ENCODE measurements at places on chromosomes 2 and 18.

GRCh38 chr18:6757931-6758330 is 28.4 kb downstream of the ARHGAP28 start:
- no peak for DNase-seq

DNA sequence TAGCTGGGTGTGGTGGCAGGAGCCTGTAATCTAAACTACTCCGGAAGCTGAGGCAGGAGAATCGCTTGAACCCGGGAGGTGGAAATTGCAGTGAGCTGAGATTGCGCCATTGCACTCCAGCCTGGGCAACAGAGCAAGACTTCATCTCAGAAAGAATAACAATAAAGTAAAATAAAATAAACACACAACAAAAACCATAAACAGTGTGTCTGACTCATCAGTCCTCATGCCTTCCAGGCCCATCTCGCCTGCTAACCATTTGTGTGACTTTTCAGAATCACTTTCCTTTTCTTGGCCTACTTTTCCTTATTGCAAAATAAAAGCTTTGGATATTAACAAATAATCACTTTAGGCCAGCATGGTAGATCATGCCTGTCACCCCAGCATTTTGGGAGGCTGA is 42.0 kb upstream of the ASXL2 start:
- no peak for DNase-seq

DNA sequence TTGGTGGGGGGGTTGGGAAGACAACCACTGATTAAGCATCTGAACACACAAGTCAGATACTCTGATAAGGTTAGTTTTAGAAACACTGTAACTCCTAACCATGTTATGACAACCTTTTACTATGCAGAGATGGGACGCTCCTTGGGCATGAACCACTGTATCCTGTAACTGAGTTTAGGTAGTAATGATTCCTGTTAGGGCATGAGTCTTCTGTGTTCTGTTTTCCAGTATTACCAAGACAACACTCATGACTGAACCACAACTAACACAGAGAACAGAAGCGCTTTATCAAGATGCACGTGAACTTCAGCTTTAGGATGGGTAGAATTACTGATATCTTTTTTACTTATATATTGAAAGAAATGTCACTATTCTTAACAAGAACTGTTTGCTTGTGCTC is 14.1 kb upstream of the CREB1 start:
- DNase-seq: no peak

DNA sequence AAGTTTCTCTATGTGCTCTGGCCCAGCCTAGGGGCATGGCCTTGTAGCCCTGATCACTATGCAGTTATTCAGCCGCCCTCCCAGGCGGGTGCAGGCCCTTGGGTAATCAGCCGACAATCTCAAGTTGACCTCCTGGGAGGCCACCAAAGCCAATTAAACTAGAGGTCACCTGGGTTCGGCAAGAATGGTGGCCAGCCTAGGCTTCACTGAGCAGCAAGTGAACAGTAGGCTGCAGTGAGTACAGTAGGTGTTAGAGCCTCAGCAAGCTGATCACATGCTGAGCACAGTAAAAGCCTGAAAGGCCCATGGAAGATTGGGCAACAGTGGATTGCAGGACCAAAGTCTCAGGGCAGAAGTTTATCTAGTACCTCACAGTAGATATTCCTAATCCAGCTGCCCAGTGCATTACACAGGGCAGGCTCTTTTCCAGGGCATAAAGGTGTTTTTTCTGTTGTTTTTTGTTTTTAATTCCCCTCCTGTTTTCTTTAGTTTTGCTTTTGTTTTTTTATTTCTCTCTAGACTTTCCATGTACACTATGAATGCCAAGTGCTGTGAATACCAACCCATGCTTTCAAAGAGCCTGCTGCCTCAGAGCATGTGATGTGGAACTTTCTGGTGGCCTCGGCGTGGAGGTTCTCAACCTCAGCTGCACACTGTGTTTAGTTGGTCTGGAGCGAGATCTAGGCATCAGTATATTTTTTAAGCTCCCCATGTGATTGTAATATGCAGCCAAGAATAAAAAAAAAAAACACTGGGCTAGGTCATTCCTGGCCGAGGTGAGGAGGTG is 55.9 kb upstream of the ATL2 start:
- no peak for DNase-seq

DNA sequence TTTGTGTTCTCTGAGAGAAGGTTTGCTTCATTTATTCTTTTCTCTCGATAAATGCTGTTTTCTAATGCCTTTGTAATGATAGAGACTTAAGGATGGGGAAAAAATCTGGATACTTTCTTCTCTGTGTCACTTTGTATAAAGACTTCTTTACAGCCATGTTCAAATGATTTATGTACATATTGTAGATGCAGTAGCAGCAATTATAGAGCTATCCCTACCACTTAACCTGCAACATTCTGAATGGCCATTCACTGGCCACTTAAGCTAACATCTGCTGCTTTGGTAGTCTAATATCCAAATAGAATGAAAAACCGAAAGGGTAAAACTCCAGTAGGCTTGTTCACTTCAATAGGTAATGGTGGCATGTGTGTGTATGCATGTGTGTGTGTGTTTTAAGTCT is 97.8 kb downstream of the CSRNP3 start:
- DNase-seq: peak; percentile 67

- DNase-seq: no peak
These were observed 3.3 kb downstream of the ITGA6 start for GRCh38 chr2:172430678-172431077.

GRCh38 chr2:160878618-160879017 is 281.6 kb upstream of the TANK start:
- DNase-seq: no peak

GRCh38 chr2:166803373-166804000 is 84.8 kb upstream of the XIRP2 start:
- DNase-seq: no peak

GRCh38 chr2:177554365-177554764 is 161.8 kb downstream of the AGPS start:
- no peak for DNase-seq

DNA sequence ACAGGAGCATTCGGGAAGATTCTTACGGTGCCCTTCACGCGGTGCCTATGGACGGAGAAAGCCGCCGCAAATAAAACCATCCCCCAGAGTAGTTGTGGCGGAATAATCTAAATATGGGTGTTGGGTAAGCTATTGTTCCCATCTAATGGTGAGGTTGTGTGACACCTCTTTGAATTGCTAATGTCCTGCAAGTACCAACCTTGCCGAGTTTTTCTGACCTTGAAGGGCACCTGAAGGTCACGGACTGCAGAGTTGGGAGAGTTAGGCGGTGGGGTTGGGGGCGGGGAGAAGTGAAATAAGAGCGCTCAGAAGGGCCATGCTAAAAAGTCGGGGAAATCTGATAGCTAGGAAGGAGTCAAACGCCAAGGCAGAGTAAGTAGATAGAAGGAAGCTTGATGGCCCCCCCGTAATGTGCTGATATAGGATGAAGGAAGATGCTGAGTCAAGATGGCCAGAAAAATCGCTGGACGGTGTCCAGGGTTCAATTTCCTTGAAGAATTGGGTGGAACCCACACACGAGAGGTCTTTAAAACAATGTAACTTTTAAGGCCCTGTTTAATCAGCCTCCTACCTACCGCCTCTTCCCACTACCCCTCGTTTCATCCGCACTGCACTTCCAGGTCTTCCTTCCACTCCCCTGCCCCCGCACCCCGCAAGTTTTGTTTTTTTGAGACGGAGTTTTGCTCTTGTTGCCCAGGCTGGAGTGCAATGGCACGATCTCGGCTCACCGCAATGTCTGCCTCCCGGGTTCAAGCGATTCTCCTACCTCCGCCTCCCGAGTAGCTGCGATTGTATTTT is 600 bp downstream of the KATNAL2 start:
- DNase-seq: no peak

GRCh38 chr2:81903534-81903933 is 1599.0 kb upstream of the LRRTM1 start:
- DNase-seq: no peak

DNA sequence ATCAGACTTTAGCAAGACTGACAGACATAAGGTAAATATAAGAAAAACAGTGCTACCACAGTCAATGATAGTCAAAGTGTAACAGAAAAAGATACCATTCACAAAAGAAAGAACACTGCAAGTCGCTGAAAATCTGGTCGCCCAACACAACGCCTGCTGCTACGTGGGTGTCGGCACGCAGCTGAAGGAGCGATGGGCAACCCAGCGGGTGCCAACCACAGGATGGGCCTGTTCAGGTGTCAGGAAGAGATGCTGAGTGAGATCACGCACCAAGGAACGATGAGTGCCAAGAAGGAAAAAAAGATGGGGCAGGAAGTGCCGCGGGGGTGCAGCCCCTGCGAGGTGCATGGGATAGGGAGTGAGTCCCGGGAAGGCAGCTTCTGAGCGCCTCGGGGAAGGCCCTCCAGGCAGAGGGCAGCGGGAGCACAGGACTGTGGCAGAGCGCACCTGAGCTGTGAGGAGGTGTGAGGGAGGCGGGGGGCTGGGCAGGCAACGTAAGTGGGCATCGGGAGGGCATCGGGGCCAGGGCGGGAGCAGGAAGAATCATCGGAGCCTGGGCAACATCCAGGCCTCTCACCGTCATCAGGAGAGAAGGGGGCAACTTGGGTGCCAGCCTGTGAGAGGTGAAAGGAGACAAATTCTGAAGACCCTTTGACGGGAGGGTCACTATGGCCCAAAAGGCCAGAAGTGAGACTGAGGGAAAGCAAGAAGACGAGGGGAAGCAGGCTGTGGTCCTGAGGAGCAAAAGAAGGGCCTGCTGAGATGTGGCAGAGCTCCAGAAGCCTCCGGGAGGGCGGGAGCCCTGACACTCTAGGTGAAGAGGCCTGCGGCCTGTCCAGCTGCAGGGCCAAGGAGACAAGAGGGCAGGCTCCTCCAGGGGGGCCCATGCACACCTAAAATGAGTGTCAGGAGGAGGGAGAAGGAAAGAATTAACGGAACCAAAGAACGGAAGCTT is 14.8 kb upstream of the MTERF4 start:
- DNase-seq: no peak

DNA sequence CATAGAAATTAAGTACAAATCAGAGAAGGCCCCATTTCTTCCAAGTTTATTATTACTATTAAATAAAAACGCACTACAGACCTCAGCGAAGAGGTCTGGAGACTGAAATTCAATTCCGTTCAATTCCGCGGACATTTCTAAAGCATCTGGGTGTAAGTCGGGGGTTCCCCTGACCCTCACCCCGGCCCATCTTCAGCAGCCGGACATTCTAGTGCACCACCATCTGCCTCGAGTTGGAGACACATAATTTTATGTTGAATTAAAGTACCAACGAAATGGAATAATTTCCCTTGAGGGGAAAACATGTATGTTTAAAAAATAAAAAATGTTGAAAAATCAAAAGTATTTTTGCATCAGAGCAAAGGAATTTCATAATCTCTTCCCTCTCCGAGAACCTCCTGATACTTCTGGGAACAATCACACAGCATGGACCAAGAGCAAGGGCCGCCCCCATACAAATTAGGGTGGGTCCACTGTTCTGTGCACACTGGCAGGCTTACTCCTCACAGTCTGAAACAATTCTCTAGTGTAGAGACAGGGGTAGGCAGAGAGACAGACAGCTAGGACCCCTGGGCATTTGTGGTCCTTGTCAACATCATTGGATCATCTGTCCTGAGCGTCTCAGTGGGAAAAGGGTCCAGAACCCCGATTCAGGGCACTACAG is 29.3 kb downstream of the MBP start:
- no peak for DNase-seq

- no peak for DNase-seq
These were observed 150.6 kb upstream of the EPC2 start for GRCh38 chr2:148493822-148494563.

DNA sequence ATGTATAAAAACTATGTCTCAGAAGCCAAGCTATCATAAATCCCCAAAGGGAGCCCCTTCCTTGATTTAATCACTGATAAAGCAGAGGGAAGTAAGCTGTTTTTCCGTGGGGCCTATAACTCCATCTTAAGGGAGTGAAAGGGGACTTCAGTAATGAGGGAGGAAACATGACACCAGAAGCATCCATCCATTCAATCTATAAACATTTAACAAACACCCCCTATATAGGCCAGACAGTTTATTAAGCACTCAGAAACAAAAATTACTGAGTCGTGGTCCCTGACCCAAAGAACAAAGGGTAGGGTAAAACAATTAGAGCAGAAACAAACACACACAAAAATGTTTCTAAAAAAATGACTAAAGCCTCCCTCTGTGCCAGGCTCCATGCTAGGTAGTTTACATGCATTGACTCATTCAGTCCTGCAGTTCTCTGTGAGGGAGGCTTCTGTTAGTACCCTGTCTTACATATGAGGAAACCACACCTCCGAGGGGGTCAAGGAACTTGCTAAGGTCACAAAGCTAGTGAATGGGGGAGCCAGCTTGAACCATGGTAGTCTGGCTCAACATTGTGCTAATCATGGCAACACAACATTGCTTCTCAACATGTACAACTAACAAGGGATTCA is 472.1 kb downstream of the CDH2 start:
- DNase-seq: no peak

DNA sequence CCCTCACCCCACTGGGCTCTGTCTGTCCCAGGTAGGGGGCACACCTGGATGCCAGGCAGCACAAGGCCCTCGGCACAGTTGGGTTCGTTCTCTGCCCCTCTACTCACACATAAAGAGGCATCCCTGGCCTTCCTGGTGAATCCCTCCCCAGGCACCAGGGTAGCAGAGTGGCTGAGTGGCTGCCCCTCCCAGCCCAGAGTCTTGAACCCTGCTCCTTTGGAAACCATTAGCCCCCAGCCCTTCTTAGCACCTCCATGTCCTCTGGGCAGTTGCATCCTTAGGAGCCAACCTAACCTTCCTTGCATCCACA is 2.0 kb downstream of the GPC1 start:
- no peak for DNase-seq

GRCh38 chr2:76498360-76498759 is 787.6 kb upstream of the GCFC2 start:
- DNase-seq: no peak
